Germinal center (tissue), 1 donor: ENCODE measurements at places on chromosomes 13 and 19.

DNA sequence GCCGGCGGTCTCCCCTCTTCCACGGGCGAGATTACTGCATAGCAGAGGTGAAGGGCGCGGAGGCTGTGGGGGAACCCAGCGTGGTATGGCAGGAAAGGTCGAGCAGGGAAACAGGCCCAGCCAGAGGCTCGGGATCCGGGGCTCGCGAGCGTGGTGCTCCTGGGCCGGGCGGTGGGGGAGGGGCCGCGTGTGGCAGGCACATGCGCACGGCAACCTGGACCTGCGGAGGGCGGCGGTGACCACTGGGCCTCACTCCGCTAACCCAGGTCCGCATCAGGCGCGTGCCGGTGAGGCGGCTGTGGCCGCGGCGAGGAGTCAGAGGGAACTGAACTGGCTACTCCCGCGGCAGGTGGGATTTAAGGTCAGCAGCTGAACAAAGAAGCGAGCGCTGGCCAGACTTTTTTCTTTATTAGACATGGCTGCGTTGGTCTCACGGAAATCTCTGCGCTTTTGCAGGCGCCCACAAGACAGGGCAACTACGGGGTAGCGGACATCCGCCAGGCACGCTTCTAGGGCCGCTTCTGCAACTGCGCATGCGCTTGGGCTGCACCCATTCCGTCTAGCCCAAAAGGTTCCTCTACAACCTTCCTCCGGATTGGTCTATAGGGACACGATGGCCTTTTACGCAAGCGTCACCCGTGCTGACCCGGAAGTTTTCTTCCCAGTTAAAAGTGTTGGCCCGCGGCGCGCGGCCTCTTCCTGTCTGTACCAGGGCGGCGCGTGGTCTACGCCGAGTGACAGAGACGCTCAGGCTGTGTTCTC is at the start of gene RPS5:
Gene RPS5, plus strand, starts transcription at position 694 of the 762 bp plus-strand sequence. CDS start 869 bp downstream, outside the sequence.
- peak; percentile 99 for DNase-seq

DNA sequence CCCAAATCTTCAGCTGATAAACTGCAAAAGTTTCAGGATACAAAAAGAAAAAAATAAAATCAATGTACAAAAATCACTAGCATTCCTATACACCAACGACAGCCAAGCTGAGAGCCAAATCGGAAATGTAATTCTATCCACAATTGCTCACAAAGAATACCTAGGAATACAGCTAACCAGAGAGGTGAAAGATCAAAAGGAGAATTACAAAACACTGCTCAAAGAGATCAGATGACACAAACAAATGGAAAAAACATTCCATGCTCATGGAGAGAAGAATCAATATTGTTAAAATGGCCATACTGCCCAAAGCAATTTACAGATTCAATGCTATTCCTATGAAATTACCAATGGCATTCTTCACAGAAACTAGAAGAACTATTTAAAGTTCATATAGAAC is 29.5 kb downstream of the NLRP11 start:
- DNase-seq, result no peak

GRCh38 chr13:37492741-37493514 is 105.6 kb downstream of the POSTN start:
- no peak for DNase-seq

GRCh38 chr13:110319774-110320509 is 12.9 kb downstream of the COL4A2 start:
- DNase-seq, result no peak

- no peak for DNase-seq
These were observed 445.8 kb downstream of the SUCLA2 start for GRCh38 chr13:47555235-47555634.

DNA sequence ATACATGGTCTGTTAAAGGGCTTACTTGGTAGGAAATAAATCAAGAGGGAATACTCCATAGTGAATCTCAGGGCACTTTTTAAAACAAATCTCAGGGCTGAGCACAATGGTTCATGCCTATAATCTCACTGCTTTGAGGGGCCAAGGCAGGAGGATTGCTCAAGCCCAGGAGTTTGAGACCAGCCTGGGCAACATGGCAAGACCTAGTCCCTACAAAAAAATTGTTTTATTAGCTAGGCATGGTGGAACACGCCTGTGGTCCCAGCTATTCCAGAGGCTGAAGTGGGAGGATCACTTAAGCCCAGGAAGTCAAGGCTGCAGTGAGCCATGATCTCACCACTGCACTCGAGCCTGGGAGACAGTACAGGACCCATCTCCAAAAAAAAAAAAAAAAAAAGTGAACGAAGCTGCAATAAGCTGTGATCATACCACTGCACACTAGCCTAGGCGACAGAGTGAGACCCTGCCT is 25.2 kb downstream of the ABCC4 start:
- no peak for DNase-seq

- DNase-seq, result no peak
These were observed 182.3 kb downstream of the MZT1 start for GRCh38 chr13:72545030-72545719.

- DNase-seq, result no peak
These were observed 199.9 kb downstream of the B3GLCT start for GRCh38 chr13:31399690-31400089.

GRCh38 chr13:40550130-40550529 is 116.3 kb downstream of the FOXO1 start:
- no peak for DNase-seq

DNA sequence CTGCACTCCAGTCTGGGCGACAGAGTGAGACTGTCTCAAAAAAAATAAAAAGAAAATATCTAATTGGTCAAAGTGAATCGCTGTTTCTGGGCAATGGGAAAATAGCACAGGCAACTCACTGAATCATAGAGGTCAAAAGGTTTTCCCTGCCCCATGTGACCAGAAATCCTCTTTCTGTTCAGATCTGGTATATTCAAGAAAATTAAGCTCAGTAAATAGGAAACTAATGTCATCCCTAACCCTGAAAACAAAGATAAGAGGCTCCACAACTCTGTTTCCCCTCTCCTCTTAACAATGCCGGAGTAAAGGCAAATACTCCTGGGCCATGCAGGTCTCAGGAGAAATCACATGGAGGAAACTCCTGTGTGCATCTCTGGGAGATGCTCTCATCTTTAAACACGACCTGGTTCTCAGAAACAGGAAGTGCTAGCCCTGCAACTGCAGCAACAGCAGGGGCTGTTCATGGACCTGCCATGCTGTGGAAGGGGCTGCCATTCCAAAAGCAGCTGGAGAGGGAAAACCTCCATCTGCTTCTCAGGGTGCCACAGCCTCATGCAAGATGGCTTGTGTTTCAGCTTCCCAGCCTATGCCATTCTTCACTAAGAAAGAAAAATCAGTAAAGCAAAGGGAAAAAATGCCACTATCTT is 47.5 kb upstream of the SLC7A9 start:
- DNase-seq, result no peak

DNA sequence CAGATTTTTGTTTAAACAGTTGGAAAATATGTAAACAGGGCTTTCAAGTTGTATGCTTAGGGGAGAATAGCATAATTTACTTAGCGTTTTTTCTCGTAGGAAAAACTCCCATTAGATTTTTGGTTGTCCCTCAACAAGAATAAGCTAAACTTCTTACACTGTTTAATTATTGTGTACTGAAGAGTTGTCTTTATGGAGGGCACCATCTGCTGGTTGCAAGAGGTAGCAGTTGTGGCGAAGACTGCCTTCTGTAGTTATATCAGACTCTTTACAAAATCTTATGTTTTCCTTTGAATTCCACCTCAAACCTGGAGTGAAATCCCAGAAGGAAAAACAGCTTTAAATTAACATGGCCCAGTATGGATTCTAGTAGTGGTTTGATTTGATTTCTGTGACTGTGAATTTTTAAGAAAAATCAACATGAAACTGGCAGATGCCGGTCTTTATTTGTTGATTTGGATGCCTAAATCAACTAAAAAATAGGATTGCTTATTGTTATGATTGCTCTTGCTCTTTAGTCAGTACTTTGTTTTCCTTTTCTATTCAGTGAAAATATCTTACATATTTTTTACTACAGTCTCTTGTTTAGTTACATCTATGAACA is 53.4 kb downstream of the PDS5B start:
- DNase-seq, result peak; percentile 41

- peak; percentile 84 for DNase-seq
These were observed at the start of gene S1PR2 for GRCh38 chr19:10230861-10231611. Gene S1PR2 (minus strand): TSS chr19:10231331. CDS start chr19:10224905, 6,426 bp downstream.

- DNase-seq, result no peak
These were observed 9.4 kb downstream of the URAD start for GRCh38 chr13:27979001-27979643.

- DNase-seq, result no peak
These were observed 137.5 kb downstream of the FREM2 start for GRCh38 chr13:38824342-38824741.

GRCh38 chr13:32277839-32278238 is 37.3 kb downstream of the ZAR1L start:
- DNase-seq, result no peak

DNA sequence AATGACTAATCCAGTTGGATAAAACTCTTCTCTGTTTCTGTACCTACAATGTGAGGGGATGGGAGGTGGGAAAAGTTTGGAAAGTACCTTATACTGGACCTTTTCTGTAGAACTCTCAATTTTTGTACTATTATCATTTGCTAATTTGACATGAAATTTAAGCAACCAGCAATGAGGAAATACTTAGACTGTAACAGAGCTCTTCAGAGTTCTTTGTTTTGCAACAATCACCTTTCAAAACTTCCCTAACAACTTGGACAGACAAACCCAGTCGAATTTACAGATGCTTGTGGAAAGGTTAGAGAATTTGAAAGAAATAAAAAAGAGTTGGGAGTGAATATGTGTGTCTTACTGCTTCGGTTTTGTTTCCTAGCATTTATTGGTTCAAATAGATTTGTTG is 16.8 kb downstream of the KBTBD7 start:
- no peak for DNase-seq

GRCh38 chr19:5331790-5332189 is 8.8 kb downstream of the PTPRS start:
- DNase-seq, result no peak

GRCh38 chr13:99614465-99614885 is 113.2 kb downstream of the TM9SF2 start:
- DNase-seq, result peak; percentile 44

DNA sequence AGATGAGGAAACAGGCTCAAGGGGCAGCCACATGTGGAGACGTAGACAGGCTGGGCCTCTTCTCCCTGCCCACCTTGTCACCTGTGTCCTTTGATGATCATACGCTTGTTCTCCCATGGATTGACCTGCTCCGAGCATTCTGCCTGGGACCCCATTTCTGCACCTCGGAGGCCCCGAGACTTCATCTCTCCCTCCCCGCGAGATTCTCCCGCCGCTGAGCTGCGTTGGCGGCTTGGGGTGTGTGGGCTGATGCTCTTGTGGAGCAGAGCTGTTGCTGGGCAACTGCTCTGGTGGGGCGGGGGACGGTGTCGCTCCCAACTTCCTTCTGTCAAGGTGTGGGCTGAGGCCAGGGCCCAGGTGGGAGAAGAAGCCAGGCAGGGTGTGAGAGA is 22.1 kb downstream of the MAST3 start:
- no peak for DNase-seq

- peak; percentile 54 for DNase-seq
These were observed 3.3 kb upstream of the USP12 start for GRCh38 chr13:27174766-27175455.

DNA sequence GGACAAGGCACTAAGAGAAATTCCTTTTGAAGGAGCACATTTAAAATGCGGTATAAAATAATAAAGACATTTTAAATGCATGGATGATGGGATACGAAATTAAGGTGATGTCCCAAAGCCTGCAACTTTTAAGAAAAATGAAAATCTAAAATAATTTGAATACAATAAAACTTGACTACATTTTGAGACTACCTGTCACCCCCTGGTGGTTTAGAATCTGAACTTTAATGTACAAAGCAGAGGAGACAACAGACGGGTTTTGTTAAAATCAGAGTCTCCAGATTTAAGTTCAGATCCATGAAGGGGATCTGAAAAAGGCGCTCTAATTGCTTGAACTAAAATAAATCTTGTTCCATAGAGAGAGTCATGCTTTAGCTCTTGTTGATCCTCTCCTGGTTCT is 1129.3 kb upstream of the PCDH20 start:
- no peak for DNase-seq

DNA sequence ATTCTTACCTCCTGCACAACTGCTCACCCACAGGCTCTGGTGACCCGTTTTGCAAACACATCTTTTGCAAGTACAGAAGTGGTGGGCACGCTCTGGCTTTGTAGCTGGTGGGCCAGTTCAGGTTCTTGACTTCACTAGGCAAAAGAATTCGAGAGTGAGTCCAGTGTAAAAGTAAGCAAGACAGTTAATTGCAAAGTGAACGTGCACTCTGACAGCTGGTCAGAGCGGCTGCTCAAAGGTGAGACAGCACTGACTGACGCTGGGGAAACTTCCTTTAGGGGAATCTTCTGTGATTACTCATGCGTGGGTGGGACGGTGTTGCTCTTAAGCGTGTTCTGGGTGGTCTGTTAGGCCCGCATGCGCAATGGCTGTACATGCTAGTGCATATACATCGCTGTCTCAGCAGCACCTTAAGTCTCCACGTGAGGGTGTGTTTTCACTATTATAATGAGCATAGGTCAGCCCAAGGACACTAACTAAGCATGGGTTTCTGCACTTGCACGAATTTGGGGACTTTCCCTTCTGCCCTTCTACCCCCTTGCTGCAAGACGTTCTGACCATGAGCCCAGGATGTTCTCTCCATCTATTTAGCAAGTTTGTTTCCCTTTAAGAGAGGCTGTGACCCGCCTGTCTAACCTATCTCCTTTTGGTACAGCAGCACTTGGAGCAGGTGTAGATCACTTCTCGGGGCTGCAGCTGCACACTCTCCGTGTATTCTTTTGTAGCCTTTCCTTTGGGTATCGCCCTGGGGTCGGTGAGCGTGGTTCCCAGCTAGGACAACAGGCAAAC is 30.2 kb upstream of the CD33 start:
- no peak for DNase-seq

GRCh38 chr13:99375738-99376080 is 68.5 kb upstream of the GPR183 start:
- DNase-seq, result no peak

- DNase-seq, result peak; percentile 28
These were observed 645 bp downstream of the UBL3 start for GRCh38 chr13:29849731-29850212.

GRCh38 chr13:46866150-46866549 is 30.7 kb downstream of the HTR2A start:
- no peak for DNase-seq

DNA sequence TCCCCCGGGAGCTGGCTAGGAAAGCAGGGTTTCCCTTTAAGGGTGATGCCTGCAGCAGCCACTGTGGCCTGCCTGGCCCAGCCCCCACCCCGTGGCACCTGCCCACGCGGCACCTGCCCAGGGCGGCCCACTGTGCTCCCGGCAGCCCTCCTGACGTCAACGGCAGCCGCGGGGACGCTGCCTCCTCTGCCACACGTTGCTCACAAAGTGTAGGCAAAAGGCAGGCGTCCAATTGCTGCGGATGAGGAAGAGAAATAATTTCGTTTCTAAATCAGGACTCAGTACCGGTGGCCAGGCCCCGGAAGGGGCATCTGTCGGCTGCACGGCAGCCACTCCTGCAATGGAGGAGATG is 122.3 kb downstream of the URI1 start:
- DNase-seq, result no peak

GRCh38 chr19:35549174-35549788 is 3.9 kb downstream of the TMEM147 start:
- peak; percentile 80 for DNase-seq
